Bone marrow (tissue), 2 donors: ENCODE measurements at places on chromosomes 7 and 10.
A peak's percentile ranks its signal among the peaks of the same experiment; 100 is the strongest.

DNA sequence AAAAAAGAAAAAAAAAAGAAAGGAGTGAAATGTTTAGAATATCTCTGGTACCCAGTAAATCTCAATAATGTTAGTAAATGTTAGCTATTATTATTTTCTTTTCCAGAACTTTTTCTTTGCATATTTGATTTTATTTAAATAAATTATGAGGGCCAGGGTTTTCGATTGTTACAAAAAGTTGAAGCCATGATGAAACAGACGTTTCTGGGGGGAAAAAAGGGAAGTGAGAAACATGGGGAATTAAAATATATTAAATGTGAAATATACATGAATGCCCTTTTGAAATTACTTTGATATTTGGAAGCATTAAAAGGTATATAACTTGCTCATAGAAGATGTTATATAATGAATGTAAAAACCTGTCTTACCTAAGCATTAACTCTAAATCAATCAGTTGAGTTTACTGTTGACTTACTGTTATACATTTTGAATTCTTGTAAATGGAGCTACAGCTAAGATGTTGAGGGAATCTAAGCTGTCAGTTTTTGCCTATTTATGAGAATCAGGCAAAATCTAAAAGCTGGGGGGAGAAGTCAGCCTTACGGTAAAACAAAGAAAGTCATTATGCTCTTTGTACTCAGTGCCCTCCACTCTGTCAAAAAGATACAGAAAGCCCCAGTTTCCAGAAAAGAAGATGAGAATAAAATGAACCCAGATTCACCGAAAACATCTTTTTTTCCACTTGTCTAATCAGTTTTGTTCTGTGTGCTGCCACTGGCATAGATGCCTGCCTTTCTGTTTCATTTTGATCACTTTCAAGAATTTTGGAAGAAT, 30.0 kb upstream of the KDM7A start:
- DNase-seq: no peak

DNA sequence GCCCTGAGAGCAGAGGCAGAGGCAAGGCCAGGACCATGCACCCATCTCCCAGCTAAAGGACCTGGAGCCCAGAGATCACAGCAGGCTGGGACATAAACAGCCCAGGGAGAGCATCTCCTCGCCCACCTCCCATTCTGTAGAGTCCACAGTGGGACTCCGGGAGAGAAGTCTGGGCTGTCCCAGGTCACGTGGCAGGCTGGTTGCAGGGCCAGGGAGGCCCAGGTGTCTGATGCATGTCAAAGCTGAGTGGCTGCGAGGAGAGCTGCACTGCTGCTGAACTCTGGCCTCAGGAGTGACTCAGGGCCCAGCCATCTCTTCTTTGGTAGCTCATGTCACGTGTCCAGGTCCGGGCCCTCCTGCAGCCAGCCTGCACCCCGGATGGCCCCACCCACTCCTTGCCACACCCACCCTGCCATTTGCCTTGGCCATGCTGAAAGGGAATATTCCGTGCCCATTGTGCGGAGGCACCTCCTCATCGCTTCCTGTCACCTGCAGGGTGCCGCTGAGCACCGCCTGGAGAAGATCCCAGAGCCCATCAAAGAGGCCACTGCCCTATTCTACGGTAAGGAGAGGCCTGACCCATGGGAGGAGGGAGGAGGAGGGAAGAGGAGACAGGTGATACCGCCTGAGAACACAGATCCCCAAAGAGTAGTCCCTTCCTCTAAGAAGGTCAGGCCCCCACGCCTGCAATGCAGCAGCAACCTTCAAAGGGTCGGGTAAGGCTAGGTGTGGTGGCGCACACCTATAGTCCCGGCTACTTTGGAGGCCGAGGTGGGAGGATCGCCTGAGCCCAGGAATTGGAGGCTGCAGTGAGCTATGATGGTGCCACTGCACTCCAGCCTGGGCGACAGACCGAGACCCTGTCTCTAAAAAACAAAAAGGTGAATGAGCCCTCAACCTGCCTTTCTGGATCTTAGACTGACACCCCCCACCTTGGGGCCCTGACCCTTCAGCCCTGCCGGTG, 12.6 kb upstream of the SH2B2 start:
- DNase-seq: no peak

DNA sequence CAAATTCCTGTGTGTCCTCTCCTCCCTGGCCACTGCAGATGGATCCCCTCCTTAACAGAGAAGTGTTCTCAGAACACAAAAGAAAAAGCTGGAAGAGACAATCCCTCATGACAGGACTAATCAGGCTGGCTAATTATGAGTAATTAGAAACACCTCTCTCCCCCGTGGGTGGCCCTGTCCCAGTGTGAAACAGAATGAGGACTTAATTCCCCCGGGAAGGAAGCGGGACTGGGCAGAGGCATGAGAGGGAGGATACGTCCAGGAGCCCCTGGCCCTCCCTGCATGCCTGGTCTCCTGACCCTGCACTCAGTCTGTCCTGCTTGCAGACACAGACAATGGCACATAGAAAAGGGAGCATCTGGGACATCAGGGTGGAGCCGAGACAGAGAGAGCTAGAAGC, 7.6 kb upstream of the ADCYAP1R1 start:
- DNase-seq: no peak

DNA sequence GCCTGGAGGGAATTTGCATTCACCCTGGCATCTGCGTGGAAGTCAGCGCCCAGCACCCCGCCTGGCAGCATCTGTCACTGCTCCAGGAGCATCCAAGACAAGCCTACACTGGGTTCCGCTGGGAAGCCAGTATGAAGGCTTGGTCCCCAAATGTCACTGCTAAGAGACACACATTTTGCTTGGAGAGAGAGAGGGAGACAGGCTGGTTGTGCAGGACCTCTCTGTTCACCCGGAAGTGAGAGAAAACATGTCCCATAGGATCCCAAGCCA, 119.5 kb downstream of the SEC23IP start:
- no peak for DNase-seq

DNA sequence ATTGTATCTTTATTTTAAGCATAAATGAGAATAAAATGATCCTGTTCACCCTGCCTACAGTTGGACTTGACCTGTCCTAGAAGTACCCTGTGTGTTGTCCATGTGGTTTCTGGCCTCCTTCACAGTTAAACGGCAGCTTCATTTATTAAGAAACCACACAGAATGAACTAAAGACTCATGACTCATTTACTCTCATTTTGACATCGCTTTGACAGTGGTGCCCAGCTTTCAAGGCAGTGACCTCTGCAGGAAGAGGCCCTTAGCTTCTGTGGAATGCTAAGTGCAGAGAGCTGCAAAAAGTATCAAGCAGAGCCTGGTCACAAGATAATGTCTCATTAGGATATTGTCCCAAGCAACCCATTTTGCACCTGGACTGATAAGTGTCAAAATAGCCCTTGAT, 93.4 kb downstream of the AVL9 start:
- no peak for DNase-seq

DNA sequence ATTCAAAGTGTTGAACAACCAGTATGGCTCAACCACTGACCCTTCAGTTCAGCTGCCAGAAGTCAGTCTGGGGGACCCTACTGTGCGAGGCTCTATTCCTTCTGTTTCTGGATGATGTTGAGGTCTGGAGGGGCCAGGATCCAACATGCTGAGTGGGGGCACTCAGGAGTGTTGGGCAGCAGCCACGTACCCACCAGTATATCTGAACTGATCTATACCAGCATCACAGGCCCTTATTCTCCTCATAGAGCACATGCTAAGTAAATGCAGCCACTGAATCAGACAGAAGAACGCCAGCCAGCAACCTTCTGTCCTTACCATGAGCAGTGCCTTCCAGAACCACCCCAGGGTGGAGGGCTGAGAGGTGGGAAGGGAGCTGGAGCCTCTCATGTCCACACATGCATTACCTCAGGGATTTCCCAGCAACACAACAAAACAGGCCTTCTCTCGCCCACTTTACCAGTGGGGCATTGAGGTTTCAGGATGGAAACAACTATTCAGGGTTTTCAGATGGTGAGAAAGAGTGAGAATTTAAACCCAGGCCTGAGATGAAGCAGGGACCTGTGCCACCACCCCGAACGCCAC, 6.8 kb upstream of the MSMB start:
- DNase-seq: no peak

- DNase-seq: no peak
These were observed 846 bp downstream of the MRLN start for GRCh38 chr10:59752278-59752940.

DNA sequence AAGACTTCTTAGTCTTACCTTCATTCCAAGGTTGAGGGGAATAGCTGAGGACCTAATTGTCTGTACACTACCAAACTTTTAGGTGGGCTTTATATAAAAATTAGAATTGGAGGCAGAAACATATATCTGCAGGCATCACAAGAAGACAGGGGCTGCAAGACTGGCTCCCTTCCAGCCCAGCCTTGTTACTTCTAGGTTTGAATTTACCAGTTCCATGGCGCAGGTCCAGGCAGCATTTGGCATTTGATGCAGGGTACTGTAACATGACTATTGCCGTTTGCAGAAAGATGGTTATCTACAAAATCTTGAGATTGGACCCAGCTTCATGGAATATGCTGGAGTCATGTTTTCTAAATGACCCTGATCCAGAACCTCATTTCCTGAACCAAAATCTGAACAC, 105.4 kb upstream of the RHOBTB1 start:
- no peak for DNase-seq

DNA sequence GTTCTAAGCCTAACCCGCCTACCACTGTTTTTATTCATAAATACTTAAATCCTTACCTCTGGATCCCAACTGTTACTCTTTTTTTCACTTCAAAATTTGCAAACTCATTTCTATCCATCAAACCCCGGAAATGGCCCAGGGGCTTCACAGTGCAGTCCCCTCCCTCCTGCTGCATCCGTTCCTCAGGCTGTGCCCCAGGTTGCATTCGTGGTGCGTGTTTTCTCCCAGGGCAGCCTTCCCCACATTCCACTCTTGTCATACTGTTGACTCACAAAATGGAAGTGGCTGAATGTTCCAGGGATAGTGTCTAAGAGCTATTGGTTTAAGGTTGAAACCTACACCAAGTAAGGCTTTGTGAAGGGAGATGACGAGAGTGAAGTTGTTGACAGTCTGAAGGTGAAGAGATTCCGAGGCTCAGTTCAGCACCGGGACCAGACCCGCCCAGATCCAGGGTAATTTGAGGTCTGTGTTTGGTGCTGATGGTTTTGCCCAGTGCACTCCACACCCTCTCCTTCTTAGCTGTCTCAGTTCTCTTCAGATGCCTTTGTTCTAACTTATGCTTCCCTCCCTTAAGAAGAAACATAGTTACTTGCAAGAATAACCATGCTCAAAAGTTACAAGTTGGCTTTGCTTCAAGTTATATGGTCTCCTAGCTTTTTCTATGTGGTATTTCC, 7.7 kb downstream of the INSIG1 start:
- DNase-seq: no peak

- DNase-seq: no peak
These were observed 52.2 kb downstream of the R3HCC1L start for GRCh38 chr10:98186681-98187080.

DNA sequence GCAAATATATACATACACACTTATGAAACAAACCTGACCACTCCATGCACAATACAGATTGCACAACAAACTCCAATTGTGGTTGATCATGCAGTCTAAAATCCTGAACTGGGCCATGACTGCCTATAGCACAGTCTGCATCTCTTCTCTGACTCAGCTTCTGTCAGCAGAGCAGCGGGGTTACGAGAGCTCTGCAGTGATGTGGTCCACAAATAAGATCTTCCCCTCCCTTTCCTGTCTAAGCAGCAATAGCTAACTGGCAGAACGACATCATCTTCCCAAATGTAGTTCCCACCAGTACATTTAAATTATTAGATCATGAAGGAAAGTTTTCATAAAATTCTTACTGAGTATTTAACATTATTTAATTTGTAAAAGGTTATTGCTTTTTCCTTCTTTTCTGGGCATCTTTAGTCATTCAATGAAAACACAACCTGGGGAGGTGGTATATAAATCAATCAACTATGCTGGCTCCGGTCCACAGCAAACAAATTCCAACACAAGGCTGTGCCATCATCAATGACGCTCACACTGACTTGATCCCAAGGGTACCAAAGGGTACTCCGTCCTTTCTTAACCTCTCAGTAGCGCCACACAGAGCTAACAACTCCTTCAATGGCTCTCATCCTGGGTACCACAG, 17.1 kb downstream of the ARHGAP21 start:
- no peak for DNase-seq

- no peak for DNase-seq
These were observed 381.9 kb upstream of the SEMA3C start for GRCh38 chr7:81300753-81301152.

DNA sequence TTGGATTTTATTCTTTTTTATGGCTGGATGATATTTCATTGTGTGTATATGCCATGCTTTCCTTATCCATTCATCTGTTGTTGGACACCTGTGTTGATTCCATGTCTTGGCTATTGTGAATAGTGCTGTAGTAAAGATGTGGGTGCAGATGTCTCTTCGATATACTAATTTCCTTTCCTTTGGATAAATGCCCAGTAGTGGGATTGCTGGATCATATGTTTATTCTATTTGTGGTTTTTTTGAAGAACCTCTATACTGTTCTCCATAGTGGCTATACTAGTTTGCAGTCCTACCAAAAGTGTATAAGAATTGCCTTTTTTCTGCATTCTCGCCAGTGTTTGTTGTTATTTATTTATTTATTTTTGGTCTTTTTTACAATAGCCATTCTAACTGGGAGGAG, 159.8 kb downstream of the WNT2 start:
- DNase-seq: no peak

DNA sequence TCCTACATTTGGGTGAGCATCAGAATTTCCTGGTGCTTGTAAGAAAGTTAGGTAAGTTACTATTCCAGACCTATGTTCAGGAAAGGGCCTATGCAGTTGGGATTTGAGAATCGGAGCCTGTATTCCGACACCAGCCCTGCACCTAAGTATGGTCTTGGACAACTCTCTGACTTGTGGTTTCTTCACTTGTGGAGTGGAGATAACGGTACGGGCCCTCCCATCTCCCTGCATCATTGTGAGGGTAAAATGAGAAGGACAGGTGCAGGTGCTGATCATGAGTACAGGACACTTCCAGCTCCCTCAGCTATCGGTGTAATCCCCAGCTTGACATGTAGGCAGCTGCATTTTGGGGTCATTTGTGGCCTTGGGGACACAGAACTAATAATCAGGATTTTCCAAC, 138.3 kb upstream of the NAMPT start:
- DNase-seq: no peak

DNA sequence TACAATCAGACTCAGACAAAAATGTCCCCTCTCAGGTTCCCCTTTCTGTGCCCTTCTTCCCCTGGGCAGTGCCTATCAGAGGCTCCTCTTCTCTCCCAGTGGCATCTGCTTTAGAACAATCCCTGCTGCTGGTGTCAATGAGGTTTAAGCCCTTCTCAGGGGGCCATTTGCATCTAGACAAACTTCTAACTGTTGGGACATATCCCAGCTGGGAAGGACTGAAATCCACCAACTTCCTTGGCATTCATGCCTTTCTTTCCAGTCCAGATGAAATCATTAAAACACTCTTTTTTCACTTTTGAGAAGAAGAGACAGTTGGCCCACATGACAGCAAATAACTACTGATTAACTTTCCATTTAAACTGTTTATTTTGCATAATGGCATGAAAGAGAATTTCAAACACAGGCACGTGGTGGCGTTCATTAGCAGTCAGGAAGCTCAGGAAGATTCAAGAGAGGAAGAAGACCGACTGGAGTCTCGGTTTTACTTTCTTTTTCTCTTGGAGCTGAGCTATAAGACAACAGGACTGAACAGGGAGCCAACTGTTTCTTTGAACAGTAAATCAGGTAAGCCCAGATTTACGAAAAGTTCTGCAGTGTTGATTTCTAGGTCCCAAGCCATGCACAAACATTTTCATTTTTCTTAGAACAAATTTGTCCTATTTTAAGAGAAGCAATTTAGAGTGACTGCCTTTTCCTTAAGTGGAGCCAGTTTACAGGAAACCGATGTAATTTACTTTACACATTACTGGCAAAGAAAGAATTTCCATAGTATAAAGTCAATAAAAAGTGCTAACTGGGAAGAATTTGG, at the start of gene GIMAP2:
Gene GIMAP2, plus strand, starts transcription at position 488 of the 811 bp plus-strand sequence. CDS start 1,354 bp downstream, outside the sequence.
- DNase-seq: peak; percentile 82
